ENCODE measurements at places on chromosomes 5 and 9.

DNA sequence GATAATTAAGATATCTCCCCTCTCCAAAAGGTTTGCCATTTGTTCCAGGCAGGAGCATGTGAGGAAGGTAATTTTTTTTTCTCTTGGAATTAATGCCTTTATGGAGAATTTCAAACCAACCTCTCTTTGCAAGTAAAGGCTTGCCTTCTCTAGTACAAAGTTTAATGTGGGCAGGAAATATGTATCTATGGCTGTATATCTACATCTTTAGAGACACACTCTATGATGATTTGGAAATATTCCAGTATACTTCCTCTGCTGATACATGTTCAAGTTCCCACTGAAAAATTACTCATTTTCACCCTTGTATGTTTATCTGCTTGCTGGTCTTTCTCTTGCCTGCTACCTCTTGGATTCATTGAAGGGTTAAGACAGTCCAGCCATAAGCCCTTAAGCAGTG is 83.5 kb upstream of the SEMA6A start:
- no peak for DNase-seq

DNA sequence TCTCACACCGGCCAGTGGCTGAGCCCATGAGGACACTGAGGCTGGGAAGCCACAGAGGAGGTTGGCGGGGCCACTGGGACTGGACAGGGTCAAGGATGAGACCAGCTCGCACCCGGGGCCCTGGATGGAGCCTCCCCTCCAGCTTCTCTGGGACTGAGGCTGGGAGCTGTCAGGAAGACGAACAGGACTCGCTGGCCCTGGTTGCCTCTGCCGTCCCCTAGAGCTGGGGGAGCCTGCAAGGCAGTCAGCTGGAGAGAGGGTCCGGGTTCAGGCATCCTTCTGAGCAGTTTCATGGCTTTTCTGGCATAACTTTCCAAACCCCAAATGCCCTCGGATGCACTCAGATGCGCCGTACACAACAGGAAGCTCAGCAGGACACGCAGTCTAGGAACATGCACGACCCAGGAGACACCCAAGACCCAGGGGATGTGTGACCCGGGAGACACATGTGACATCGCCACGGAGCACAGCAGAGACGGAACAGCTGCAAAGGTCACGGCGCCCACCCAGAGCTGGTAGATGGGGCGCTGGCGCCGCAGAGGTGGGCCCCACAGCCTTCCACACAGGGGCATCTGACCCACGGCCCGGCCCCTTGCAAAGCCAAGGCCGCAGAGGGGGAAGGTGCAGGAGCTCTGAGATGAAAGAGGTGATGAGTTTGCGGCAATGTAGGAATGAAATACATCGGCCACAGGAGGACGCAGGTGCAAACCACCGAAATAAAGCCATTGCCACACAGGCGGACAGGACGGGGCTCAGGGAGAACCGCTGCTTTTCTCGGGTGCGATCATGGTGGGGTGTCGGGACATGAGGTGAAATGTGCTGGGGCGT is 17.1 kb downstream of the TPPP start:
- no peak for DNase-seq

- no peak for DNase-seq
Measured at GRCh38 chr5:18920966-18921365, 1067.0 kb downstream of the CDH18 start.

DNA sequence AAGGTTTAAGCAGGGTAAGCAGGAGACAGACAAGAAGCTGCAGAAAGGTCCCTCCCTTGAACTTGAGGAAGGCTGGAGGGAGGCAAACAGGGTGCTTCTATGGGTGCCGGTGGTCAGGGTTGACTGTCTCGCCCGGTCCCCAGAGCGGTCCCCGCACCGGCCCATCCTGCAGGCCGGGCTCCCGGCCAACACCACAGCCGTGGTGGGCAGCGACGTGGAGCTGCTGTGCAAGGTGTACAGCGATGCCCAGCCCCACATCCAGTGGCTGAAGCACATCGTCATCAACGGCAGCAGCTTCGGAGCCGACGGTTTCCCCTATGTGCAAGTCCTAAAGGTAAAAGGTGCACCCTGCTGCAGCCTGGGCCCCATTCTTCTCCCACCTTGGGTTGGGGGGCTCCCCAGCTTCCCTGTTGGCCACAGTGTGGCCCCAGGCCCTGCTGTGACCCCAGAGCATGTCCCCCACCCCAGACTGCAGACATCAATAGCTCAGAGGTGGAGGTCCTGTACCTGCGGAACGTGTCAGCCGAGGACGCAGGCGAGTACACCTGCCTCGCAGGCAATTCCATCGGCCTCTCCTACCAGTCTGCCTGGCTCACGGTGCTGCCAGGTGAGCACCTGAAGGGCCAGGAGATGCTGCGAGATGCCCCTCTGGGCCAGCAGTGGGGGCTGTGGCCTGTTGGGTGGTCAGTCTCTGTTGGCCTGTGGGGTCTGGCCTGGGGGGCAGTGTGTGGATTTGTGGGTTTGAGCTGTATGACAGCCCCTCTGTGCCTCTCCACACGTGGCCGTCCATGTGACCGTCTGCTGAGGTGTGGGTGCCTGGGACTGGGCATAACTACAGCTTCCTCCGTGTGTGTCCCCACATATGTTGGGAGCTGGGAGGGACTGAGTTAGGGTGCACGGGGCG is 5.7 kb downstream of the FGFR4 start:
- no peak for DNase-seq

DNA sequence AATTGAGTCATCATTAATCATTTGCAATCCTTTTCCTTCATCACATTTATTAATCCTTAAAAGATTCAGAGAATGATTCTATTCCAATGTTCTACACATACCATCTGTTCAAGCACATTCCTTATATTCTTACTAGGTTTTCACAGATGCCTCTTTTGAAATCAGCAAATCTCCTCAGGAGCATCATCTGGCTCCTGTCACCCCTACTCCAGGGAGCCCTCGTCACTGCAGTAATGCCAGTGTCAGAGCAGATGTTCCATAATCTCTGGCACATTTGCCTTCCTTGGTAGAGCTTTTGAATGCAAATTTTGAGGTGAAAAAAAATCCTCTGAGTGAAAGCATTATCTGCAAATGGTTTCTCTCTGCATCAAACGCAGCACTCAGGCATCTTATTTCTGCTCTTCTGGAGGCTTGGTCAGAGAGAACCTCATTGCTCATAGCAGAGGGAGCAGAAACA is 7.6 kb upstream of the KCNV2 start:
- DNase-seq: no peak

Measured in NCI-H1436 treated with DMSO at 0.1 percent for 48 hours (cell line).